ENCODE measurements at places on chromosomes 1 and 21. TPM values are rescaled to one million over a fixed set of nuclear protein-coding genes. Genes with fewer than 3 reads are reported as not detected.

DNA sequence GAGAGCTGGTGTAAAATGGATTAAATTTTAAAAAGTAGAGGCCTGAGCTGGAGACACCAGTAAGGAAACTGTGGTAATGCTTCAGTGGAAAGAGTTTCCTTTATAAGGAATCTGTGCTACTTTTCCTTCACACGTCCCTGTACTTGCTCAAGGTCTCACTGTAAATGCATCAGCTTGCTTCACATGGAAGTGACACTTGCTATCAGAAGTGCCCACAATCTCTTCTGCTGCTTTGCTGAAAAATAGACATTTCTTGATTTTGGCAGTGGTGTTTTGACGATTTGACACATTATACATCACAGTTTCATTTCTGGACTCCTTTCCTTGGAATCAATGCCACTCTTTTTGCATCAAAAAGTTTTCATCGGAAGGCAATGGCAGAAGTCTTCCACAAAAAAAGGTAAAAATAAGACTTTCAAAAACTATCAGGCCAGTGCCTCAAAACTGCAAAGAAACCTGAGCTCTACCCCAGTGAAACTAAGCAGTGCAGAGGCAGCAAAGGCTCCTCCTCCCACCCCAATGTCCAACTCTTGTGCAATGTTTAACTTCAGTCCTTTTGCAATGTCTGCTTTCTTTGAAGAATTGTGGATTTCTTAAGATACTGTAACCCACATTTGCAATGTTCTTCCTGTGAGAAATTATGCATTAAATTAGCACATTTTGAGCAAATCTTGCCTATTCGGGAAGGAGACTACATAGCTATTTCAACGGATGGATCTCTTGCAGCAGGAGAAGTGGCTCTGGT lies 18.4 kb upstream of the TSPAN2 start:
- no peaks in the 10 kb centered on the region for H3K4me1 ChIP-seq
- no peak overlapping the region for H3K27ac ChIP-seq
- H3K27me3 ChIP-seq = no peaks in the 10 kb centered on the region
- DNase-seq = no peak
- H3K4me3 ChIP-seq = no peak overlapping the region
- H3K36me3 ChIP-seq = no peaks in the 10 kb centered on the region

GRCh38 chr1:93734999-93735398 lies 53.4 kb upstream of the BCAR3 start:
- no peaks in the 10 kb centered on the region for H3K36me3 ChIP-seq
- no peak overlapping the region for H3K4me3 ChIP-seq
- DNase-seq = no peak
- H3K4me1 ChIP-seq = no peaks in the 10 kb centered on the region
- no peaks in the 10 kb centered on the region for H3K27me3 ChIP-seq

Gene FOXO6
- total RNA-seq = 3.8 TPM

DNA sequence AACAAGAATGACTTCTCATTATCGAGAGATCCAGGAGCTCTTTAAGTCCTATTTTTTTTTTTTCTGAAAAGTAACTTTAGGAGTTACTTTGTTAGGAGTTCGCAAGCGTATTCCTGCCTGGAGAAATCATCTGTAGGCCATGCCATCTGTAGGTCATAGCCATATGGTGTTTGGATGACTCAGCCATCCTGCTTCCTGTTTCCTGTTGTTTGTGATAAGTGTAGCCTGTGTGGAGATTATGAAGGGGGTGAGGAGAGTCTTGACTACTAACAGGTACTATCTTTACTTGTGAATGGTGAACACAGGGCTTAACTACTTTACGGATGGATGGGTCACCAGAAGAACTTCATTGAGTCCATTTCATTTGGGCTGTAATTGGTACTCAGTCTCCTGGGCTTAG lies 327.2 kb downstream of the PTPRU start:
- no peak overlapping the region for H3K27ac ChIP-seq
- no peak for DNase-seq
- H3K4me3 ChIP-seq = no peak overlapping the region
- H3K4me1 ChIP-seq = no peaks in the 10 kb centered on the region
- H3K36me3 ChIP-seq = no peaks in the 10 kb centered on the region
- H3K27me3 ChIP-seq = no peaks in the 10 kb centered on the region

DNA sequence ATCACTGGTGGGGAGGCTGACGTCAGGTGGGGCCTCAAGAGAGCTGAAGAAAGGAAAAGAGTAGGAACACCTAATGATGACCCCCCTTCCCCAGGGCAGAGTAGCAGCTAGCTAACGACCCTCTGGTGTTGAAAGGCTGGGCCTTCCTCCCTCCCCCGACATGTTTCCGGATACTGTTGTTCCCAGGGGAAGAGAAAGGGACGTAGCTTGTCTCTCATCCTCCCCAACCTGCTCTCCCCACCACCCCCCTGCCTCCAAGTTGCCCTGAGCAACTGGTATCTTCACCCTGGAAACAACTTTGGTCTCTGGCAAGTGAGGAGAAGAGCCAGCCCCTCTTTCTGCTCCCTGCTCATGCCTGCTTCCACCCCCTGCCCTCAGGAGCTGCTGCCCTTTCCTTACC lies 2.4 kb downstream of the SEMA6C start:
- H3K4me1 ChIP-seq = peaks cover 23% of the 10 kb centered on the region
- peaks cover 9% of the 10 kb centered on the region for H3K27me3 ChIP-seq
- H3K27ac ChIP-seq = no peak overlapping the region

DNA sequence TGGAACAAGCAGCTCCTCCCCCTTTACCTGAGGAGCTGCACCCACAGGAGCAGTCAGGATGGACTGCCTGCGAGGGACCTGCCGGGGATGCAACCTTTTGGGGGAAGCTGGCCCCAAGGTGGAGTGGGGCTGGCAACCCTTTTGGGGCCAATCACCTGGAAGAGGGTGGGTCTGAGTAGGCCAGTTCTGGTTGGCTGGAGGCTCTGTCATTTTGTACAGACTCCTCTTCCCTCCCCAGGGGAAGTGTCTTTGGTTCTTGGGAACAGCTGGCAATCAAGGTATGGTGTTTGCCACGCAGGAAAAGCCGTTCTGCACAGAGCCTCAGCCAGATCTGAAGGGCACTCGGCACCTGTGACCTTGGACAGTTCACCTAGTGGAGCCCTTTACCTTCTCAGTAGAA lies 280 bp upstream of the A3GALT2 start:
- no peaks in the 10 kb centered on the region for H3K27me3 ChIP-seq
- no peak for DNase-seq
- no peak overlapping the region for H3K4me3 ChIP-seq
- H3K4me1 ChIP-seq = no peaks in the 10 kb centered on the region

Gene EFNA1
- total RNA-seq = 4.9 TPM

Gene CELA3A
- not detected for total RNA-seq

- H3K27me3 ChIP-seq = no peaks in the 10 kb centered on the region
- no peak overlapping the region for H3K27ac ChIP-seq
- no peak for DNase-seq
- H3K36me3 ChIP-seq = peaks cover 87% of the 10 kb centered on the region
- H3K4me3 ChIP-seq = no peak overlapping the region
Observed at GRCh38 chr1:244843148-244843978, 7.9 kb downstream of the COX20 start.

- H3K4me1 ChIP-seq = no peaks in the 10 kb centered on the region
- no peak overlapping the region for H3K4me3 ChIP-seq
- no peaks in the 10 kb centered on the region for H3K36me3 ChIP-seq
- DNase-seq = no peak
Observed at GRCh38 chr1:41773144-41773591, 145.6 kb downstream of the HIVEP3 start.

DNA sequence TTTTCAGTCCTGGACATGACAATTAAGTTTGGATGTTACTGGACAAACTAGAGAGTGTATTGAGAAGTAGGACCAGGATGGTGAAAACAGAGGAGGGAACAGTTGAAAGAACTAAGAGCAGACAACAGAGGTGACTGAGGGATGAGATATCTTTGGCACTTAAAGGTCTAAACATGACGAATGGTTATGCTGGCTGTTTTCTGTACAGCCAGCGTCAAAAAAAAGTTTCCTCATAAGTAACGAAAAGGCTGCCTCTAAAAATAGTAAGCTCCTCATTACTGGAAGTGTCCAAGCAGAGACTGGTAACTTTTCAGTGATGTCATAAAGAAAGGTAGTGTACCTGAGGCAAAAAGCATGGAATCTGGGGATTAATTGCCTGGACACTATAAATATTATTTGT lies 35.2 kb upstream of the AK4 start:
- H3K27me3 ChIP-seq = no peaks in the 10 kb centered on the region
- H3K4me3 ChIP-seq = no peak overlapping the region
- DNase-seq = no peak
- H3K36me3 ChIP-seq = no peaks in the 10 kb centered on the region
- no peak overlapping the region for H3K27ac ChIP-seq

Gene GJA9
- total RNA-seq = not detected

- H3K27me3 ChIP-seq = no peaks in the 10 kb centered on the region
- H3K27ac ChIP-seq = no peak overlapping the region
- H3K4me3 ChIP-seq = no peak overlapping the region
- peaks cover 1% of the 10 kb centered on the region for H3K4me1 ChIP-seq
Observed at GRCh38 chr1:25642574-25643108, 26.1 kb downstream of the MAN1C1 start.

DNA sequence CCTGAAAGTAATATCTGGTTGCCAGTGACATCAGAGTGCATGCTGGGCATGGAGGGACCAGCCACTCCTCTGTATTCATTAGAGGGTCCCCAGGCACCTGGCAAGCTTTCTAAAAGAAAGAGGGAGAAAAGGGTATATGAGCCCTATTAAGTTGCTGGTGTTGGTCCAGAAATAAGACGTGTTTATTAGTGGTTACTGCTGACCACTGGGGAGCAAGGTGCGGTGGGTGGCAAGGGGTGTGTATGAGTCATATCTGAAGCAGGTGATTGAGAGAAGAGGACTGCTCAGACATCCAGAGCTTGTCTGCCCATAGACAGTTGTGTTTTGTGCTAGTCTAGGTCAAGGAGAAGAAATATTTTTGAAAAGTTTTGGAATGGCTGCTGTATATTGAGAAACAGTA lies 298.1 kb downstream of the TM2D1 start:
- H3K27me3 ChIP-seq = no peaks in the 10 kb centered on the region
- H3K4me3 ChIP-seq = no peak overlapping the region
- peaks cover 2% of the 10 kb centered on the region for H3K4me1 ChIP-seq

- no peak overlapping the region for H3K27ac ChIP-seq
- peaks cover 26% of the 10 kb centered on the region for H3K4me1 ChIP-seq
- H3K36me3 ChIP-seq = no peaks in the 10 kb centered on the region
- H3K4me3 ChIP-seq = no peak overlapping the region
- H3K27me3 ChIP-seq = no peaks in the 10 kb centered on the region
Observed at GRCh38 chr21:43922949-43923348, 57.9 kb downstream of the AGPAT3 start.

- peaks cover 2% of the 10 kb centered on the region for H3K36me3 ChIP-seq
- peaks cover 5% of the 10 kb centered on the region for H3K4me1 ChIP-seq
- no peak overlapping the region for H3K27ac ChIP-seq
- H3K27me3 ChIP-seq = no peaks in the 10 kb centered on the region
Observed at GRCh38 chr1:93588955-93589354, 92.7 kb downstream of the BCAR3 start.

GRCh38 chr1:159190441-159190840 lies 14.2 kb upstream of the ACKR1 start:
- H3K27me3 ChIP-seq = no peaks in the 10 kb centered on the region
- no peak overlapping the region for H3K4me3 ChIP-seq
- peaks cover 2% of the 10 kb centered on the region for H3K4me1 ChIP-seq

- no peak overlapping the region for H3K4me3 ChIP-seq
- no peaks in the 10 kb centered on the region for H3K27me3 ChIP-seq
- H3K36me3 ChIP-seq = peaks cover 37% of the 10 kb centered on the region
- H3K27ac ChIP-seq = no peak overlapping the region
Observed at GRCh38 chr1:232973652-232974611, 23.5 kb downstream of the NTPCR start.

DNA sequence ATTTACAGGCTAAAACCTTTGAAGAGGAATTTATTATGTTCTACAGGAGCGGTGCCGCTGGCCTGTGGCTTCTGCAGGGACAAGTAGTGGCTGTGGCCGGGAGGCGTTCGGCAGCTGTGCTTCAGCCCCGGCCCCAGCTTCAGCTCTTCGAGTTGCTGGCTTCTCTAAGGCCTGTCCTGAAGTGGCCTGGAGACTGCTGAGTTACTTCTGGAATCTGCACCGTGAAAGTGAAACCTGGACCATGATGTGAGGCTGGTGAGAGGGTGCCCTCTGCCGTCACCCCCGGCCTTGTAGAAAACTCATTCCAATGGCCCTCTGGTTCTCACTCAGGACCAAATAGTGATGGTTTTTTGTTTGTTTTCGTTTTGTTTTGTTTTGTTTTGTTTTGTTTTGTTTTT lies 48.1 kb downstream of the PRKCZ start:
- no peaks in the 10 kb centered on the region for H3K4me1 ChIP-seq
- H3K36me3 ChIP-seq = no peaks in the 10 kb centered on the region
- DNase-seq = no peak
- no peaks in the 10 kb centered on the region for H3K27me3 ChIP-seq
- H3K4me3 ChIP-seq = no peak overlapping the region

Gene DNMT3L
- not detected for total RNA-seq

Gene PTGFRN
- total RNA-seq = 32.6 TPM

Gene PLEKHA6
- 17.0 TPM for total RNA-seq

Gene ZNF695
- total RNA-seq = 25.6 TPM

DNA sequence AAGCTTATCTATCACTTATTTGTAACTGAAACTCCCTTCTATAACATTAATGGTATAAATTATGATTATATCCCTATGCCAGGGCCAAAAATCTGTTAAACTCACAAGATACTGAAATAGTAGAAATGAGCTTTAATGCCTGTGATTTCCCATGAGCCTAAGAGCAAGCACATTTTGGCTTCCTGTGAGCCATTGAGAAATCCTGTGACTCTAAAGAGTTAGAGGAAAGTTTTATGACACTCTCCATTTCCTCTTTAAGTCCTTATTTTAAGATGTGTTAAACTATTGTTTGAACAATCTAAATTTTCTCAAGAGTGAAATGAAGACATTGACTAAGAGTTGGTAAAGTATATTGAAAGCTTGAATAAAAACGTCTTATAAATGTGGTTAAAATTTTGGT lies 45.6 kb downstream of the SUCO start:
- H3K4me3 ChIP-seq = no peak overlapping the region
- H3K36me3 ChIP-seq = peaks cover 3% of the 10 kb centered on the region
- H3K27me3 ChIP-seq = no peaks in the 10 kb centered on the region
- no peaks in the 10 kb centered on the region for H3K4me1 ChIP-seq

Gene ZMYM1
- total RNA-seq = 41.3 TPM

GRCh38 chr1:184971522-184972265 lies 2.6 kb downstream of the NIBAN1 start:
- no peak overlapping the region for H3K4me3 ChIP-seq
- H3K27ac ChIP-seq = no peak overlapping the region
- peaks cover 5% of the 10 kb centered on the region for H3K4me1 ChIP-seq
- no peaks in the 10 kb centered on the region for H3K36me3 ChIP-seq
- no peak for DNase-seq

DNA sequence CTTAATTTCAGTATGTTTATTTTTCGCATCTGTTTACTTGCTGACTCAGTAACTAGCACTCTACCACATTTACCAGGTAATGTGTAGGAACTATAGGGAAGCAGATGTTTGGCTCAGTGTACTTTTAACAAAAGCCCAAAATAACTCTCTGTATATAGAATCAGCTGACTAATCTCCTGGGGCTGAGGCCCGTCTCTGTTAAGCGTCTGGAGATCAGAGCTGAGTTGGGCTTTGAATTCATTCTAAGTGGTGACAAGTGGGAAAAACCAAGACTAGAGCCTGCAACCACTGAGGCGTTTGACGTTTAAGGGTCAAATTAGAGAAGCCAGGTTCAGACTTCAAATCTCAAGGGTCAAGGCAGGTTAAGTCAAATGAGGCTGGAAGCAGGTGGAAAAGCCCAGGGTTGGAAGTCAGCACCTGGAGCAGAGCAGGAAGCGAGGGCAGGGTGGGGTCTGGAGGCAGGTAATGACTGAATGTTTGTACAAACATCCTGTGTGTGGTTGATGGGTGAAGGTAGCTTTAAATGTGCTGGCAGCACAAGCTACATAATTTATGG lies 56.8 kb upstream of the LYST start:
- H3K36me3 ChIP-seq = no peaks in the 10 kb centered on the region
- peaks cover 14% of the 10 kb centered on the region for H3K27me3 ChIP-seq
- no peak overlapping the region for H3K4me3 ChIP-seq

Measured in H1 (cell line).